ENCODE measurements at places on chromosomes 5 and 9.
A peak's percentile ranks its signal among the peaks of the same experiment; 100 is the strongest.

DNA sequence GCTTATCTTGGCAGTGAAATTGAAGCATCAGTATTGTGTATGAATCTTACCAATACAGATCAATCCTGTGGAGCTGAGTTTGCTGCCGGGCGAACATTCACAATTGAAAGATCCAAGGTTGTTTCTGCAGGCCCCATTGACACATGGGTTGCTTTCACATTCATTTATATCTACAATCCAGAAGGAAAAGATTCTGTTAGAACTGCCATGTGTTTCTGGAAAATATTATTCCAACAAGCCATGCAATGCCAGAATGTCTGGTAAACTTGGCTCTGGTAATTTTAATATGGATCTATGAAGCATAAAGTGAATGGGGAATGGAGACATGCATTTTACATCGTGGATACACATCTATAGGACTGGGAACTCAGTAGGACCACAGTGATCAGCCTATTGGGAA lies 180.8 kb downstream of the FBN2 start:
- no peak for DNase-seq

- no peak for DNase-seq
Measured at GRCh38 chr5:179620703-179621350, 2.6 kb downstream of the HNRNPH1 start.

GRCh38 chr9:81562231-81563019 lies 126.9 kb downstream of the TLE1 start:
- no peak for DNase-seq

DNA sequence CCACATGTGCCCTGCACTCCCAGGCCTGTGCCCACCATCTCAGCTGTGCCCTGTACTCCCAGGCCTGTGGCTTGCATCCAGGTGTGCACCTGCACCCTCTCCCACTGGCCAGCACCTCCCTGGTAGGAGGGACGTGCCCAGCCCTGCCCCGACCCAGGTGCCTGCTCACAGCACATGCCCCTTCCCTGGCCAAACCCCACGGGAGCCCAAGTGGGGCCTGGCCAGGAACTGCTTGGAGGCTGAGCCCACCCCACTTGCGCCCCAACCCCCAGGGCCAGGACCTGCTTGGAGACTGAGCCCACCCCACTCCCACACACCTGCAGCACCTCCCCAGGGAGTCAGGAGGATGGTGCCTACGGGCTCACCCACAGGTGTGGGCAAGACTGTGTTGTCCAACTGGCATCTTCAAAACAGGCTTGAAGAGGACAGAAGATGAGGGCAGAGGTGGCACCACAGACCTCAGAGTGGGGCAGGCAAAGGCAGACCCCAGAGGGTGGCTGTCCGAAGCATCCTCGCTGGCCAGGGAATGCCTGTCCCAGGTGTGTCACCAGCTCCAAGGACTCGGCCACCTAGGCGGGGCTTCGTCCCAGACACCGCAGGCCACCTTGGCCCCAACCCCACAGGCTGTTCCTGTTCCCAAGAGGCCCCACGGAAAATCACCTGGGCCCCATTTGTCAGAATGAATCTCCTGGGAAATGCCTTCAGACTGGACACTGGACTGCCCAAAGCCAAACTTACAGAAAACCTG lies 10.8 kb downstream of the ZDHHC11B start:
- DNase-seq: no peak

DNA sequence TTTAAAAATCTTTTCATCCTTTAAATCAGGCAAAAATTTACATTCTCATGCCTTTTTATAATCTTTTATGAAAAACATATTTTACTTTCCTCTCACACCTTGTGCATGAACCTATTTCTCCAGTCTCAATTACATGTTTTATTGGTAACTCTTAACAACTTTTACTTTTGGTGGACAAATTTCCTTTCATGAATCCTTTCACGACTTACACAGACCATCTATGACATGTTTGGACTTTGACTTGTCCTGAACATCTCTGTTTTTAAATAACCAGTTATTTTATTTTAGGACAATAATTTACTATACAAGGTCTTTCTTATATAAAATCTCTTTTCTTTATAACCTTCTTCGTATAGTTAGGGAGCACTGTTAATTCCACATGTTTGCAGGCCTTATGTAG lies 26.5 kb upstream of the MTMR12 start:
- DNase-seq: peak; percentile 61

- DNase-seq: no peak
Measured at GRCh38 chr5:136200130-136200529, 7.2 kb upstream of the SMIM32 start.

GRCh38 chr5:7751874-7752273 lies 99.1 kb downstream of the CFAP90 start:
- no peak for DNase-seq

DNA sequence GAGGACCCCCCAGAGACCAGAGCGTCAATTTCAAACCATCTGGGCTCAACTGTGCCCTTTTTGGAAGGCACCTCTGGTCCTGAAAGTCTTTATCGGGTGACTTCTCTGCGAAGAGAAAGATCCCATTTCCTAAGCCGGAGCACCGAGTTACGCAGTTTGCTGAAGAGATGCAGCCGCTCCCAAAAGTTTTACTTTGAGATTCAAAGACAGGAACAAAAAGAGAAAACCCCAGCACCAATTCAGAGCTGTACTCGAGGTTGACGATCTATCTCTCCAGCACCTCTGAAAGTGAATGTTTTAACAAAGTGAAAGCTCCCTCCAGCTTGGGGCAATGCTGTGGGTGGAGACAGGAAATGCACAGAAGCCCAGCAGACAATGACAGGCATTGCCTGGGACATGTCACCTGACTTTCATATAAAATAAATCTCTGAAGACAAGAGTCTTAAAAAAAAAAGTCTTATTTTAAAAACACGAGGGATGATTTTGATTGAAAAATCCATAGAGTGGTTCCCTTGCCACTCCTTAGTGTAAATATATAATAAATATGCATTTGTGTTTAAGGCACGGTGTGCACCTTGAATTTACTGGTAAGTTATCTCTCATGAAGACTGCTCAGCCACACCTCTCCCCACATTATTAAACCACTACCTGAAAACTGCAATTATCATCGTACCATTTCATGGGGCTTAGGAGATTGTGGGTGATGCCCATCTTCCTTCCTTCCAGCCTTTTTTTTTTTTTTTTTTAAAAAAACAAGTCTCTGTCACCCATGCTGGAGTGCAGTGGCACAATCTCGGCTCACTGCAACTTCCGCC lies 79.9 kb downstream of the FNBP1 start:
- DNase-seq: no peak

GRCh38 chr5:123752552-123753179 lies 240.7 kb downstream of the CSNK1G3 start:
- no peak for DNase-seq

GRCh38 chr5:135645336-135646180 lies 66.8 kb upstream of the CXCL14 start:
- DNase-seq: no peak

GRCh38 chr5:158886086-158886485 lies 213.6 kb downstream of the EBF1 start:
- DNase-seq: no peak

GRCh38 chr5:54610197-54610944 lies 92.8 kb downstream of the SNX18 start:
- no peak for DNase-seq

GRCh38 chr9:119033596-119033995 lies 335.6 kb downstream of the BRINP1 start:
- no peak for DNase-seq

DNA sequence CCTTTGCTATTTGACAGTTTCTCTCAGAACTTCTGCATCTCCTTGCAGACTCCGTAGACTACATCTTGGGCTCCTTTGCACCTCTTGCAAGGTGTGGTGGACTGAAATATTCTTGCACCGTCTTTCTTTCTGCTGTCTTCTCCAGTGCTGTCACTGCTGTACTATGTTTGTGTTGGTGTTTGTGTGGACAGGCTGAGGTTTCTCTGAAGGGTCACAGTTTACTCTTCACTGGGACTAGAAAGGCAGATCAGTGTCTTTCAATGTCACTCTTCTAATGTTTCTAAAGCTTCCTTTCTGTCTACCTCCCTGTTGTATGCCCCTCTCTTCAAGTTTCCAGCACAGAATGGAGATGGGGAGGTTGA lies 410.0 kb upstream of the CD180 start:
- no peak for DNase-seq

DNA sequence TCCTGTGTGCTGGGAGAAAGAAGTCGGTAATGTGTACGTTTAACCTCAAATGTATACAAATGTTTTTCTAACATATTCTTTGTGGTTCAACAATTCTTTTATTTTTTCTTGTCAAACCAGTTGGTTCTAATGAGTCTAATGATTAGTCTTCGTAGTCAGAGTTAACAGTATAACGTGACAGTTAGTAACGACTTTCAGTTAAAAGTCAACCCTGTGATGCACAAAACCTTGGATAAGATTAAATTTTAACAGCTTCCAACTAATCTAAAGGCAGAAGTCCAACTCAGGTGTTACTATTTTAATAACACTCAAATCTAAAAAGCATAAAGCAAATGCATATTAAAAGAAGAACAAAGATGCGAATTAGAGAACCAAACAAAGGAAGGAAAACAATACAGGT lies 47.0 kb downstream of the SEMA6A start:
- no peak for DNase-seq

GRCh38 chr5:166992874-166993722 lies 1298.3 kb upstream of the WWC1 start:
- no peak for DNase-seq

DNA sequence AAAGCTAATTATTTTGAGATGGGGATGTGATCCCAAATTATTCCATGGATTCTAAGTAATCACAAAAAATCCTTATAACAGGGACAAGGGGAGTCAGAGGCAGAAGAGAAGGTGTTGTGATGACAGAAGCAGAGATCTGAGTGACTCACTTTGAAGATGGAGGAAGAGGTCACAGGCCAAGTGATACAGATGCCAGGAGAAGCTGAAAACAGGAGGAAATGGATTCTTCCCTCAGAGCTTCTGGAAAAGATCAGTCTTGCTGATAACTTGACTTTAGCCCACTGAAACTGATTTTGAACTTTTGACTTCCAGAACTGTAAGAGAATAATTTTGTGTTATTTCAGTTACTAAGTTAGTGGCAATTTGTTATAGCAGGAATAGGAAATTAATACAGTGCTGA lies 105.3 kb downstream of the GCNT1 start:
- DNase-seq: no peak

- no peak for DNase-seq
Measured at GRCh38 chr5:6202149-6202967, 176.0 kb downstream of the MED10 start.

DNA sequence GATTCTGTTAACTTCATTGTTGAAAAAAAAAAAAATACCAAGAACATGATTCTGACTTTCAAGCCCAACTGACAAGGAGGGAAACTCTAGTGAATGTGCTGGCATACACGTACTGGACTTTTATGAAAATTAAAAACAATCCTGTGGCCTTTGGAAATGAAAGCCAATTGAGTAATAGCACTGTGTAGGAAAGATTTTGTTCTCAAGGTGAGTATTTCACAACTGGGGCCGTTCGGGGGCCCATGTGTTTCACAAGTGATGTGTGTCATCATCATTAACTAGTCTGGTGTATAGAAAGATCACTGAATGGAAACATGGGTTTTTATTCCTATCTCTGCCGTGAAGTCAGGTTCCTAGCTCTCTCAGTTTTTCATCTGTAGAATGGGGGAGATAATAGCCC lies 605.0 kb upstream of the CLINT1 start:
- DNase-seq: no peak

DNA sequence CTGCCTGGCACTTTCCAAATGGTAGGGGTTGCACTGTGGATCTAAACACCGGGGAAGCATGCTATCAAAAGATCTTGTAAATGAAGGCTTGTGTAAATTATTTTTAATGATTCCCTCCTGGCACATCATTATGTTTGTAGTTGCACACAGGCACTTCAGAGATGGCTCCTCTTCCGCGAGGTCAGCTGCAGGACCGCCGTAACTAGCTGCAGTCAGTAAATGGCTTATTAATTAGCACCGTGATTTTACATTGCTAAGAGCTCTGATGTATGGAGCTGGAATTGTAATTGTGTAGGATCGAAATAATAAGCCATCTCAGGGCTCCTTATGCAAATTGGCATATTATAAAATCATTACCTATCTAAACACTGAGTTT lies 397.6 kb upstream of the IRX1 start:
- DNase-seq: no peak

DNA sequence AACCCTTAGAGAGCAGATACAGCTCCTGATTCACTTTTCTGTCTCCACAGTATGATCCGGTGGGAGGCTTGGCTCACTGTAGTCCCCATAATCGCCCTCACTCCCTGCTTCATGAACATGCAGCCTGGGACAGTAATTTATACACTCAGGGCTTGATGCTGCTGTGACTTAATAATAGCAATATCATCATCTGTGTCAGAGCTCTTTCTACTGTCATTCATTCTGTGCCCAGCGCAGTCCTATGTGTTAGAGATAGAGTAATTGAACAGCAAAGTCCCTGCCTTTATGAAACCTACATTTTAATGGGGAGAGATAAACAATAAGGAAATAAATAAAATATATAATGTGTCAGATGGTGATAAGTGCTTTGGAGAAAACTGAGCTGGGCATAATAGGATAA lies 2.8 kb upstream of the HEMGN start:
- DNase-seq: no peak

DNA sequence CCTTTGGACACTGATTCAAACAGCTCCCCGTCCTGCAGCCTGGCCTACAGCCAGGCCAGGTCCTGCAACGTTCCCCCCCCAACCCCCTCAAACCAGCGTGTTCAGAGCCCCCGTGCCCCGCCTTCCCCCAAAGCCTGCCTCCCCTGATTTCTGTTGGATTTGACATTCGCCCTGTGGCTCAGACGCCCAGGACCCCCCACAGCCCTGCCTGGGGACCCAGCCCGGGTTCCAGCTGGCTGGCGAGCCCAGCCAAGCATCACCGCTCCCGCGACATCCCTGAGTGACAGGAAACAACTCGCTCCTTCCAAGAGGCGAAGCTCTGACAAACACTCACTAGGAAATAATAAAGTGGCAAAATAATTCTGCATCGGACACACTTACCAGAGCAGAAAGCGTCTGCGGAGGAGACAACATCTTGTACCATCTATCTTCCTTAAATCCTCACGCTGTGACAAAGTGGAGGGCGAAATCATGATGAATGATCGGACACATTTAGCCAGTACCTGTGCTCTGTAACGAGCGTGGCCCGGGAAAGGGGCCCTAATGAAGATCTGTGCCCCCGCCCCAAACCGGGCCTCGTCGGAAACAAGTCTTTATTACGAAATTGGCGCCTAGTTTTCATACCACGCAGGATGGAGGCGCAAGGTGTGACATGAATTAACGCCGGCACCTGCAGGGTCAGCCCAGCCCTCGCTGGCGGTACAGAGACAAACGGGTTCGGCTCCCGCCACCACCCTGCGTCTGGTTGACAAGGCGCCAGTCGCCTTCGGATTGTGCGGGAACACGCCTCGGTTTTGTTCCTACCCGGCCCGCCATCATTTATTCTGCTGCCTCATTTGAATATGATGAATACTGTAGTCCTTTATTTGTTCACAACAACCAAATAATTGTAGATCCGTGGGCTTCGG lies 91.0 kb upstream of the MVB12B start:
- no peak for DNase-seq

DNA sequence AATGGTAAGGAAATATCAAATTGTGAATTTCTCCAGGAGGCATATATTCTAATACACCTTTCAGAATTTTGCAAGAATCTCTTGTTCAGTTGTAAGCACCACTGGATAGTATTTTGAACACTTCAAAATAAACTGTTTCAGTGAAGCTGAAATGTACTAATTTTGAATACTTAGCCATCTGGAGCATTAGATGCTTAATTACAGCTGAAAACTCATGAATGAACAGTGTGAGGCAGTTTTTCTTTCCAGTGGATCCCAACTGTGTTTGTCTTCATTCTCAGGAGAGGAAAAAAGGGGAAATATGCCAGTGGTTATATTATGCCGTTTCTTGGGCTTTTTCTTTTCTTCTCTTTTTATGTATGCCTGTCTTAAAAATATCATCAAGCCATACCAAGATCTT lies 306.0 kb upstream of the SEMA6A start:
- no peak for DNase-seq

All from NCI-H2171 (cell line).